ENCODE measurements at places on chromosomes 11 and 22.

DNA sequence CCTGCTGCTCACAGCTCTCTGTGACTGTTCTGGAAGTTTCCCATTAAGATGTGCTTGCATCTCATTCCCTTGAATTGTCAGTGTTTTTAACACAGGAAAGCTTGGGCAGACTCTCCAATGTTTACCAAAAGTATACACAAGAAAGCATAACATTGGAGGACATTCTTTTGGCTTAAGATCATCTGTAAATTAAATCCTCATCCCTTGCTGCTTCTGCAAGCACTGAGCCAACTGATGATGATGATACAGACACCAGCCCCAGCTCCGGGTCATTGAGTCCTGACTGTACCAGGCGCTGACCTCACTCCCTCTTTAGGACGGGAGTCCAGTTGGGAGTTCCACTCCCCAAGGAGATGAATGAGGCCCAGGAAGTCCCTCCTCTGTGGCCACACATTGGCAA, 23.8 kb downstream of the CD82 start:
- DNase-seq, result no peak

GRCh38 chr11:125338886-125339811, 156.9 kb downstream of the FEZ1 start:
- DNase-seq, result no peak

- DNase-seq, result peak; percentile 14
These were observed 88.6 kb downstream of the SNX19 start for GRCh38 chr11:130827451-130828377.

GRCh38 chr11:42175203-42175602, 715.8 kb upstream of the LRRC4C start:
- DNase-seq, result no peak

GRCh38 chr11:73983741-73984538, 1.3 kb upstream of the UCP2 start:
- DNase-seq, result no peak

DNA sequence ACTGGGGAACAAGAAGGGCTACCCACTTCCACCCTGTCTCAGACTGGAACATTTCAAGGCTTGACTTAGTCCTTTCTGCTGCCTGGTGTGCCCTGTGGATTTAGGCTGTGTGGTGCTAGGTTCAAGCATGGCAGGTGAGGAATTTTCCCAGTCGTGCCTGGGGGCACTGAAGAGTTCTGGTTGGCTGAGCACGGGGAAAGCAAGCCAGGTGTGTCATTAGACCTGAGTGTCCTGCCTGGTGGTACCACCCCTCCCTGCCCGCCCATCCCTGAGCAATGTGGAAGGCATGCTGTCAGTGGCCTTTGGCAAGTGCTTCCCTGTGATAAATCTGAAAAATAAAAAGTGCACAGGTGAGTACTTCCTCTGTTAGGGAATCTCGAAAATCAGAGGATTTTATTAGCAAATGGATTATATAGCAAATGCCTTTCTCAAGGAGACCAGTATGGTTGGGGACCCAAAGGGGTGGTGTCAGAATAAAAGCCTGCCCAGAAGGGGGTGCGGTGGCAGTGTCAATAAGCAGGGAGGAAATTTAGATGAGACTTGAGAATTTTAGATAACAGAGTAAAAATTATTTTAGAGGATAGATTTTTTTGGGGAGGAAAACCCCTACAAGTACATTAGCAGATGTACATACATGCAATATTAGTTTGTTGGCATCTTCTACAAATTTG, 22.8 kb downstream of the TEAD1 start:
- no peak for DNase-seq

- DNase-seq, result no peak
These were observed 9.8 kb downstream of the APOL5 start for GRCh38 chr22:35727436-35727835.

- no peak for DNase-seq
These were observed 127.1 kb downstream of the KCNQ1OT1 start for GRCh38 chr11:2572491-2573239.
